ENCODE measurements at places on chromosomes 2 and 18.
A peak's percentile ranks its signal among the peaks of the same experiment; 100 is the strongest.

DNA sequence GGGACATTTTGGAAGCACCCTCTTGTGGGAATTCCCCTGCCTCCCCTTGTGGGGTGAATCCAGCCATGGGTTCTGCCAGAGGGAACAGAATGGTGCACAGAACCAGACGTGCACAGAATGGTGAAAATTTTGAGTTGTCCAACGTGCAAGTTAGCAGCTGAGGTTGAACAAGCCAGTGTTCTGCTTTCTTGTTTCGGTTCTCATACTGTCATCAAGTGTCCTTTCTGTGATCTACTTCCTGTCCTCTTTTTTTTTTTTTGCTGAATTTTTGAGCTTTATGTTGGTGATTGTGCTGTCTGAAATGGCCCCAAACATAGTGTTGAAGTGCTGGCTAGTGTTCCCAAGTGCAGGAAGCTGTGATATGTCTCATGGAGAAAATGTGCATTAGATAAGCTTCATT is 21.5 kb upstream of the REEP1 start:
- no peak for DNase-seq

GRCh38 chr18:2636126-2636631 is 19.3 kb upstream of the SMCHD1 start:
- no peak for DNase-seq

GRCh38 chr2:179536185-179536584 is 271.6 kb upstream of the SESTD1 start:
- DNase-seq = no peak

- DNase-seq = no peak
Measured at GRCh38 chr2:28313220-28313784, 79.4 kb upstream of the FOSL2 start.

DNA sequence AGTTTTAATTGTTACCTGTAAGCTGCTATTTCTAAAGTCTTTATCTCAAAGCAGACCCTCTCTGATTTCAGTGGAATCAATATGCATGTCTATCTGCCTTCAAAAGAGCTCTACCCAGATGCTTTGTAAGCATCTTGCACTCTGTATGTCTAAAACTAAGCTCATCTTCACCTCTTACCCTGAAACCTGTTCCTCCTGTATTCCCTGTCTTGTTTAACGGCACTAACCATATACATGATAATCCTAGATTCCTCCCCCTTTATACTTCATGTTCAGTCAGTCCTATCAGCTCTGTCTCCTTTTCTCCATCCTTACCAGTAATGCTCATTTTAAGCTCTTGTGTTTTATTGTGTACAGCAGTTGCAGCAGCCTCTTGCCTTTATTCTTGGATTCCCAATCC is 12.8 kb downstream of the ZC3H15 start:
- DNase-seq = no peak

GRCh38 chr2:231769170-231770136 is 11.6 kb downstream of the PDE6D start:
- no peak for DNase-seq

DNA sequence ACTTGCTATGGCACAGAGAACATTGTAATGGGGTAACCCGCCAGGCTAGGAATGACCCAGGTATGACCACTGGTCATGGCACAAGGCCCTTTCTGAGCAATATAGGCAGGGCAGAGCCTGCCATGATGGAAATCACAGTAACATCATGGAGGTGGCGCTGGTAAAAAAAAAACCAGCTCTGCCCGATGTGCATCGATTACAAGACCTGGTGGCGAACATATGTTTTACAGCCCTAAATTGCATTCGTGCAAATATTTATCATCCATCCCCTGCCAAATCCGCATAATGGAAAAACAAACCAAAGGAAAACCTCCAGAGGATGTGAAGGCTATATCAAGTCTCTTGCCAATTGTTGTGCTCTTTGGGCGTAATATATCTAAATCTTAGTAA is 60.6 kb downstream of the SEMA4F start:
- DNase-seq = no peak

GRCh38 chr2:140275427-140275826 is 1495.2 kb upstream of the NXPH2 start:
- DNase-seq = no peak

DNA sequence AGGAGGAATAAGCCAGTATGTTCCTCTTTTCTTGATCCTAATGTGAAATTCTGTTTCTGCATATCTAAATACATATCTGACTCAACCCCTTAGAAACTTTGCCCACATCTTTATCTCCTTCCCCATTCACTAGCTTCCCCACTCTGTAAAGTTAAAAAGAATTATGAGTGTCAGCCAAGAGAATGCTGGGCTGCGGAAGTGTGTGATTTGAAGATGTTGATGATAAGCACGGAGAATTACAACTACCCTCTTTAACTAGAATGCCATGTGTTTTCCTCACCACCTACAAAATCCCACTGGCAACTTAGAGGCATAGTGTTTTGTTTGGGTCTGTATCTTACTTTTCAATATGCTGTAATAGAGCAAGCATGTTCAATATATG is 490.4 kb upstream of the FANCL start:
- DNase-seq = no peak

GRCh38 chr18:52451851-52452250 is 111.9 kb downstream of the DCC start:
- no peak for DNase-seq

DNA sequence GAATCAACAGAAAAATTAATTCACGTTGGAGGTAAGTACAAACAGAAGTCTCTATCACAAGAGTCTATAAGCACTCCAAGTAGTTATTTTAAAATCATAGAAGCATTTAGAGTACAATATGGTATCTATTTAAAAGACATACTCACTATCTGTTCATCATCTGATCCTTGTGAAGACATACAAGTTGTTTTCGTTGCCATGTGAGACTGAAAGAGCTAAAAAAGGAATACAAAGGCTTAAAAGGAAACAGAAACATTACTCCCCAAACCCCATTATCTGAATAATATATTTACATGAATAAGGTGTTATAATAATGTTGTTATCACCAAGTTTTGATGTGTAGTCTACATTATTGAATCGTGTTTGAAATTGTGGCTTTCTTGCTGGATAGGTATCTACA is 20.9 kb downstream of the SEPTIN10 start:
- DNase-seq = no peak

GRCh38 chr2:47065343-47065742 is 89.8 kb downstream of the STPG4 start:
- no peak for DNase-seq

DNA sequence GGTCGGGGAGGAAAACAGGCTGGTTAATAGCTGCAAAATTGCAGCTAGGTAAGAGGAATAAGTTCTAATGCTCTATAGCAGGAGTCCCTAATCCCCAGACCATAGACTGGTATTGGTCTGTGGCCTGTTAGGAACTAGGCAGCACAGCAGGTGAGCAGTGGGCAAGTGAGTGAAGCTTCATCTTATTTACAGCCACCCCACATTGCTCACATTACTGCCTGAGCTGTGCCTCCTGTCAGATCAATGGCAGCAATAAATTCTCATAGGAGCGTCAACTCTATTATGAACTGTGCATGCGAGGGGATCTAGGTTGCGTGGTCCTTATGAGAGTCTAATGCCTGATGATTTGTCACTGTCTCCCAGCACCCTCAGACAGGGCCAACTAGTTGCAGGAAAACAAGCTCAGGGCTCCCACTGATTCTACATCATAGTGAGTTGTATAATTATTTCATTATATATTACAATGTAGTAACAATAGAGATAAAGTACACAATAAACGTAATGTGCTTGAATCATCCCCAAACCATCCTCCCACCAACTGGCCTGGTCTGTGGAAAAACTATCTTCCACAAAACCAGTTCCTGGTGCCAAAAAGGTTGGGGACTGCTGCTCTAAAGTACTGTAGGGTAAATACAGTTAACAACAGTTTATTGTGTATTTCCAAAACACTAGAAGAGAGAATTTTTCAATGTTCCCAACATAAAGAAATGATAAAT is 91.7 kb upstream of the TFCP2L1 start:
- DNase-seq = no peak

DNA sequence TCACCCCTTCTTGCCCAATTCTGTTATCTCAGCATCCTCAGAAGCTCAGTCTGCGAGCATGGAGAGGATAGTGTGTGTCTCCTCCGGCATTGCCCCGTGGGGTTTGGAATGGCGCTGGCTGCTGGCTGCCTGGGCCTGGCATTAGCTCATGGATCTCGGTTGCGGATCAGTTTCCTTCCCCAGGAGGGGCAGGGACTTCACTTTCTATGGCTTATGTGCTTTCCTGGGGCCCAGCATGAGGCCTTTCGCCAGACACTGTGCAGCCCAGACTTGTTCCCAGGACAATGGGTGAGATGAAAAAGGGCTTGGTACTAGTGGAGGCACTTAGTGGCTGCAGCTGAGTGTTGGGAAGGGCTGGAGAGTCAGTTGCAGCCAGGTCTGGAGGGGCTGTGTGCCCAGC is 143.3 kb downstream of the GLI2 start:
- no peak for DNase-seq

DNA sequence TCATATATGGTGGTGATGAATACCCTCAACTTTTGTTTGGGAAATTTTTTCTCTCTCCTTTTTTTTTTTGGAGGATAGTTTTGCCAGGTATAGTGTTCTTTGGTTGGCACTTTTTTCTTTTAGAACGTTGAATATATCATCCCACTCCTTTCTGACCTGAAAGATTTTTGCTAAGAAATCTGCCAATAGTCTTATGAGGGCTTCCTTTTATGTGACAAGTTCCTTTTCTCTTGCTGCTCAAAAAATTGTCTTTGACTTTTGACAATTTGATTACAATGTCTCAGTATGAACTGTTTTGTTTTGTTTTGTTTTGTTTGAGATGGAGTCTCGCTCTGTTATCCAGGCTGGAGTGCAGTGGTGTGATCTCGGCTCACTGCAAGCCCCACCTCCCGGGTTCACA is 21.5 kb downstream of the GNAL start:
- no peak for DNase-seq

DNA sequence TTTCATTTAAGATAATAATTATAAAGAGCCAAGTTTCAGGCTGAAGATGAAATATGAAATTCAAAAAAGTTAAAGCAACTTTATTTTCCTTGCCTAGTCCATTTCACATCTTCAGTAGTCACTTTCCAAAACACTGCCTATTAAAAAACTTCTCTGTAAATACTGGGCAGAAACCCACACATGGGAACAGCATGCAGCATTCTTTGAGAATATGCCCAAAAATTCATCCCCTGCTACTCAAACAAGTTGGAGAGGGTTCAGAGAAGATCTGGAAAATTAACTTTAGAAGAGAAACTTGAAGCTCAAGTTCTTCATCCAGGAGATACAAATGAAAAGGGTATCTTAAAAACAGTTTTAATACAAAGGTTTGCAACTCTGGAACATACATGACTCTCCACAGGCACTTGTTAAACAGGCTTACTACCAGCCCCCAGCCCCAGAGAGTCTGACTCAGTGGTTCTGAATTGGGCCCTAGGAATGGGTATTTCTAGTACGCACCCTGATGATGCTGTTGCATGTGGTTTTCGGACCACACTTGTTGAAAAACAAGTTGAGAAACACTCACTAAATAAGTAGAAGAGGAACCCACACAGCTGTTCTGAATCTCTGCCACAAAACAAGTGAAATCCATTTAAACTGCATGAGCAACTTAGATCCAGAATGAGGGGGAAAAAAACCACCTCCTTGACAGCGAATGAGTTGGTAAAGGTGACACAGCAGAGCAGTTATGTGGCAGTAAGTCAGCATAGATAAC is 329.1 kb downstream of the SATB2 start:
- no peak for DNase-seq

GRCh38 chr18:8952769-8953760 is 149.4 kb upstream of the NDUFV2 start:
- DNase-seq = peak; percentile 73

DNA sequence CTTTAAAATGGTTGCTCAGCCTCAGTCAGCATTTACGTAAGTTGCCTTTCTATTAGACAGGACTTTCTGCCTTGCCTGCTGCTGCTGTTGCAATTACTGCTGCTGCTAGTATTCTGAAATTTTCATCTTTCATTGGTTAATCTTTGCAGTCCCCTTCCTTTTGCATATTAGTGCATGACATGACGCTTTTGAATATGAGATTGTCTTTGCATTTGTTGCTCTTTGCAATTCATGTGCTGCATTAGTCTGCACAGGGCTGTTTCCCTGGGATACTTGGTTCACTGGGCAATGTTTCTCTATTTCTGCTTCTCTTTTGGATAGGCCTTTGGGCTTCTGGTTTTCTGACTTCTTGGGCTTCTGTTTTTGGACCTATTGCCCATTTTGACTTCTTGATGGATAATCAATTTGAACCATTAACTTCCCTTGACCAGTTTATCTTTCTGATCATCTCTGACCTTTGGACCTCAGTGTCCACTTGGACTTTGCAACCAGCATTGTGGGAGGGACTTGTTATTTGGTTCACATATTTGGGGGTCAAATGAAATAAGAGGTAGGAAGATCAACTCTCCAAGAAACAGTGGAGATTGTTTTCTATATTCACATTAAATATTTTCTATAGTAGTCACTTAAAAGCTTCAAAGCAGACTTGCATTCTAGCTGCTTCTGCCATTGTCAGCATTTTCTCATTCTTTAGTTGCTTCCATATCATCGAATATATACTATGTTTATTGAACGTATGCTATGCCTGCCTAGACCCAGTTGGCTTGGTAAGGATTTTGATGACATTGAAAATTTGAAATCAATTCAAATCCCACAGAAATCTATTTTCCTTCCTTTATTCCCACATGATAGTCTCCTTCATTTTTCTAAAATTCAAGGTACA is 12.5 kb upstream of the BUB1 start:
- DNase-seq = no peak

DNA sequence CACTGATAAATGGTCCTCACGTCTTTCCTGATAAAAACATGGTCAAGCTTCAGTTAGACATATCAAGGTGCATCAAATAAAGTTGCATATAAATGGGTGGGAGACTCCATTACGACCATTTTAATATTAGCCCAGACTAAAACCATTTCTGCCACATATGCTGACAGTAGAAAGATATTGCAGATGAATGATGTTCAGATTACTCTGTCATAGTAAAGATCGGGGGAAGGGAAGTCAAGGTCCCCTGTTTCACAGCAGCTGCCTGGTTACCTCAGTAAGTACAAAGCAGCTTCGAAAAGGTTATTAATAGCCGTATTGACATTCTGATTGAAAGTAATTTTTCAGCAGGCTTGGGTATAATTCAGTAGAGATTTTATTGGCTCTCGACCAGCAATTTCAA is 927.7 kb upstream of the CDH2 start:
- DNase-seq = no peak

- no peak for DNase-seq
Measured at GRCh38 chr2:43011158-43011491, 215.3 kb downstream of the ZFP36L2 start.

- no peak for DNase-seq
Measured at GRCh38 chr2:70733646-70734180, 34.3 kb downstream of the ADD2 start.

DNA sequence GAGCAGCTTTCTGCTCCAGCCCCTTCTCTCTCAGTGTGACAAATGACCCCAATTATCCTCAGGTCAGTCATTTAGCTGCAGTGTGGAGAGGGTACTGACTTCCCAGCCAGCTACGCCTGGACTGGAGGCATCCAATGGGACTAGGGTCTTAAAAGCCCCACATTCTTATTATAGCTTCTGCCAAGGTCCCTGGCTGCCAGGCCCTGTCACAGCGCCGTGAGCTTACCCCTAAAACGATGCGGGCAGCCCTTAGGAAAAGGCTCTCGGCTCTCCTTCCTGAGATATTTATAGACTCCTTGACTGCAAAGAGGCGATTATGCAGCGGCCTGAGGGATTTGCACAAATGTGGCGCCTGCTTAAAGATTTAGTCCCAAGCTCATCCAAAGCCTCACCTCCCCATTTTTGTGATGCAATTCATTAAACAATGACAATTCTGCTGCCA is 69.2 kb upstream of the EDAR start:
- DNase-seq = no peak
